ENCODE measurements at places on chromosomes 3 and 15. TPM values are rescaled to one million over a fixed set of nuclear protein-coding genes. Genes with fewer than 3 reads are reported as not detected.

GNAT1 gene
- not detected for polyA plus RNA-seq

VEPH1 gene
- polyA plus RNA-seq: not detected

SOX2 gene
- 0.13 TPM for polyA plus RNA-seq

PLIN1 gene
- 0.38 TPM for polyA plus RNA-seq

DNAH12 gene
- polyA plus RNA-seq: not detected

GP5 gene
- polyA plus RNA-seq: 0.15 TPM

SPSB4 gene
- polyA plus RNA-seq: not detected

SLC7A14 gene
- not detected for polyA plus RNA-seq

EPHA3 gene
- polyA plus RNA-seq: 1.0 TPM

ACSBG1 gene
- polyA plus RNA-seq: 0.18 TPM

ROPN1B gene
- polyA plus RNA-seq: 0.28 TPM

LSAMP gene
- polyA plus RNA-seq: not detected

TRH gene
- polyA plus RNA-seq: not detected

RAB6B gene
- polyA plus RNA-seq: 0.59 TPM

B3GALNT1 gene
- 14.8 TPM for polyA plus RNA-seq

ZNF501 gene
- polyA plus RNA-seq: 7.4 TPM

SLC51A gene
- 10.6 TPM for polyA plus RNA-seq

CFAP100 gene
- polyA plus RNA-seq: not detected

ISL2 gene
- polyA plus RNA-seq: not detected

NR2F2 gene
- 115 TPM for polyA plus RNA-seq

SLC28A1 gene
- polyA plus RNA-seq: 0.97 TPM

PARP16 gene
- 5.3 TPM for polyA plus RNA-seq

FBXL22 gene
- 32.0 TPM for polyA plus RNA-seq

MUSTN1 gene
- 474 TPM for polyA plus RNA-seq

IL12A gene
- not detected for polyA plus RNA-seq

TMCO5A gene
- polyA plus RNA-seq: not detected

KBTBD8 gene
- 1.8 TPM for polyA plus RNA-seq

DBR1 gene
- 9.9 TPM for polyA plus RNA-seq

METTL6 gene
- polyA plus RNA-seq: 6.7 TPM

DCLK3 gene
- polyA plus RNA-seq: 0.13 TPM

BSN gene
- not detected for polyA plus RNA-seq

SSUH2 gene
- 0.15 TPM for polyA plus RNA-seq

IMPG2 gene
- not detected for polyA plus RNA-seq

SGO1 gene
- 0.28 TPM for polyA plus RNA-seq

PLA2G4F gene
- not detected for polyA plus RNA-seq

ZBBX gene
- not detected for polyA plus RNA-seq

SAMMSON gene
- 3.6 TPM for polyA plus RNA-seq

PAQR9 gene
- not detected for polyA plus RNA-seq

CDC25A gene
- 1.8 TPM for polyA plus RNA-seq

CNTN3 gene
- polyA plus RNA-seq: 2.3 TPM

CLDN16 gene
- not detected for polyA plus RNA-seq

CD276 gene
- 27.7 TPM for polyA plus RNA-seq

BTLA gene
- 0.13 TPM for polyA plus RNA-seq

FBXL2 gene
- 8.0 TPM for polyA plus RNA-seq

LRRN1 gene
- 0.31 TPM for polyA plus RNA-seq

CRYGS gene
- 24.8 TPM for polyA plus RNA-seq

Data from aorta (tissue), 5 donors.